Activated CD4-positive, alpha-beta T cell treated with anti-CD3 and anti-CD28 coated beads, Interleukin-2, amount 10 ng/mL, durations not matched to agents 24 days and 14 days (primary cell): ENCODE measurements at places on chromosomes 16 and 17. TPM values are rescaled to one million over a fixed set of nuclear protein-coding genes. Genes with fewer than 3 reads are reported as not detected.

CDH13 gene
- total RNA-seq = not detected in 2 replicates

RHBDL1 gene
- total RNA-seq = 1.1 and 1.2 TPM in 2 replicates

KRT14 gene
- not detected in 2 replicates for total RNA-seq

SLFN14 gene
- total RNA-seq = 0.07 TPM in 1 of 2 replicates, not detected in the other

YBX2 gene
- total RNA-seq = 0.21 and 0.33 TPM in 2 replicates

PRR29 gene
- 0.12 and 0.47 TPM in 2 replicates for total RNA-seq

PRKCB gene
- total RNA-seq = 79.9 and 84.2 TPM in 2 replicates

WNT3 gene
- 0.05 and 0.07 TPM in 2 replicates for total RNA-seq

PRSS33 gene
- not detected in 2 replicates for total RNA-seq

CDC6 gene
- total RNA-seq = 139 and 142 TPM in 2 replicates

FAM234A gene
- 17.3 and 18.6 TPM in 2 replicates for total RNA-seq

STH gene
- not detected in 2 replicates for total RNA-seq

ZFPM1 gene
- 17.9 and 19.3 TPM in 2 replicates for total RNA-seq

C17orf78 gene
- not detected in 2 replicates for total RNA-seq

NUPR1 gene
- not detected in 2 replicates for total RNA-seq

EME1 gene
- 30.7 and 35.4 TPM in 2 replicates for total RNA-seq

FAM171A2 gene
- 0.21 and 0.26 TPM in 2 replicates for total RNA-seq

CIAPIN1 gene
- total RNA-seq = 85.4 TPM in 2 replicates

DNAI2 gene
- total RNA-seq = 0.09 and 0.26 TPM in 2 replicates

NOG gene
- 0.09 and 0.21 TPM in 2 replicates for total RNA-seq

SLC5A10 gene
- not detected in 2 replicates for total RNA-seq

ABCA3 gene
- 8.3 and 9.2 TPM in 2 replicates for total RNA-seq

STX8 gene
- total RNA-seq = 41.5 and 45.9 TPM in 2 replicates

FBF1 gene
- 17.5 and 18.6 TPM in 2 replicates for total RNA-seq

ADAP2 gene
- 0.31 and 0.86 TPM in 2 replicates for total RNA-seq

KCNH6 gene
- not detected in 2 replicates for total RNA-seq

DBNDD1 gene
- 0.38 TPM in 1 of 2 replicates, not detected in the other for total RNA-seq

QPRT gene
- 5.8 and 6.3 TPM in 2 replicates for total RNA-seq

SDK2 gene
- total RNA-seq = 0.42 and 0.52 TPM in 2 replicates
